LoVo (cell line): ENCODE measurements at places on chromosomes 11 and 22.

DNA sequence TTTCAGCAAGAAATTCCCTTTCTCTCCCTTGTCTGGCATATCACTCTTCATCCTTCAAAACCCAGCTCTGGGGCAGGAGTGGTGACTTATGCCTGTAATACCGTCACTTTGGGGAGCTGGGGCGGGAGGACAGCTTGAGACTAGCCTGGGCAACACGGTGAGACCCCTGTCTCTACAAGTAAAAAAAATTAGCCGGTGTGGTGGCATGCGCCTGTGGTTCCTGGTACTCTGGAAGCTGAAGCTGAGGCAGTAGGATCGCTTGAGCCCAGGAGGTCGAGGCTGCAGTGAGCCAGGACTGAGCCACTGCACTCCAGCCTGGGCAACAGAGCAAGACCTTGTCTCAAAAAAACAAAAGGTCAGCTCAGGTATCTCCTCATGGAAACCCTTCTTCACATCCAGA lies 1.4 kb upstream of the RCE1 start:
- no peak for DNase-seq

- DNase-seq: no peak
Observed at GRCh38 chr11:122123263-122123929, 7.4 kb upstream of the BLID start.

GRCh38 chr11:33185756-33186155 lies 24.5 kb upstream of the CSTF3 start:
- no peak for DNase-seq

- no peak for DNase-seq
Observed at GRCh38 chr11:15793043-15793996, 563.0 kb downstream of the SOX6 start.

- peak; percentile 56 for DNase-seq
Observed at GRCh38 chr11:125070699-125071254, 7.7 kb downstream of the SLC37A2 start.

DNA sequence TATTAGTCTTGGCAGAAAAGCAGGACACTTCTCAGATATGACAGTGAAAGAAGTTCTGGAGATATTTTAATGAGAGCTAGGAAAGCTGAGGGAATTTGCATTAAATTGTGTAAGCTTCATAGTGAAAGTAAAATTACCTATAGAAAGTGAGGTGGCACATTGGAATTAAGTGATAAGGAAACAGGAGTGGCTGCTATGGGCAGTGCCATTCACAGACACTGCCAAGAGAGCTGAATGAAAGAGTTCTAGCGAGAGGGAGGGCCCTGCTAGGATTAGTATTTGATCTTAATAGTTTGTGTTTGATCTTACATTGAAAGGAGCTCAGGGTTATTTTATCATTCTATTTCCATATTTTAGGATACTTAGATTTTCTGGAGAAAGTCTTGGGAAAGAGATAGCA lies 351.9 kb downstream of the DDX10 start:
- no peak for DNase-seq

DNA sequence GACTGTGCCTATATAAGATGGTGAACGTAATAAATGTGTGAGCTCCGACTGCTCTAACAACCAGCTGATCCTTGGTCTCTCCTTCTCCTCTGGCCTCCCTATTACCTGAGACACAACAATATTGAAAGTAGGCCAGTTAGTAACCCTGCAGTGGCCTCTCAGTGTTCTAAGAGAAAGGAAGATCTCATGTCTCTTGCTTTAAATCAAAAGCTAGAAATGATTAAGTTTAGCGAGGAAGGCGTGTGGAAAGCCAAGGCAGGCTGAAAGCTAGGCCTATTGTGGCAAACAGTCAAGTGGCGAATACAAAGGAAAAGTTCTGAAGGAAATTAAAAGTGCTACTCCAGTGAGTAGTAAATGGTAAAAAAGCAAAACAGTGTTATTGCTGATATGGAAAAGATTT lies 39.5 kb downstream of the HIPK3 start:
- DNase-seq: no peak

DNA sequence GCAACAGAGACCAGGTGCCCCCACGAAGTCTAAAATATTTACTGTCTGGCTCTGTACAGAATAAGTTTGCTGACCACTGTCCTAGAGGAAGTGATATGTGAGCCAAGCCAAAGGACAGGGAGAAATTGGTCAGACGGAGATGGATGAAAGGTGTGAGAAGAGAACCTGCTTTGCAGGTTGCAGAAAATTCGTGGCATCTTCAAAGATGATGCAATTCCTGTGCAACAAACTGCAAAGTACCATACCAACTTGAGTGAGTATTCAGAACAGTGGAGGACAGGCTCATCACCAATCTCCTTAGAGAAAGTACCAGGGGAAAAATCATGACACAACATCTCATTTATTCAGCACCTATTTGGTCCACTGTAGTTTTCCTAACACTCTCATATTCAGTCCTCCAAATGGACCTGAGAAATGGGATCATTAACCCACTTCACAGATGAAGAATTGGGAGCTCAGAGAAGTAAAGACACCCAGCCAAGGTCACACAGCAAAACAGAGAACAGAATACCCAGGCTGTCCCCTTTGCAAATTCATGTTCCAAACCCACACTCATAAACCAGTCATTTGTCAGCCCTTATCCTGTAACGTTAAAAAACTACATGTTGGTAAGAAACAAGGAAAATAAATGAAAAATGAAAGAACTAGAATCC lies 536.8 kb downstream of the MIAT start:
- DNase-seq: peak; percentile 17

DNA sequence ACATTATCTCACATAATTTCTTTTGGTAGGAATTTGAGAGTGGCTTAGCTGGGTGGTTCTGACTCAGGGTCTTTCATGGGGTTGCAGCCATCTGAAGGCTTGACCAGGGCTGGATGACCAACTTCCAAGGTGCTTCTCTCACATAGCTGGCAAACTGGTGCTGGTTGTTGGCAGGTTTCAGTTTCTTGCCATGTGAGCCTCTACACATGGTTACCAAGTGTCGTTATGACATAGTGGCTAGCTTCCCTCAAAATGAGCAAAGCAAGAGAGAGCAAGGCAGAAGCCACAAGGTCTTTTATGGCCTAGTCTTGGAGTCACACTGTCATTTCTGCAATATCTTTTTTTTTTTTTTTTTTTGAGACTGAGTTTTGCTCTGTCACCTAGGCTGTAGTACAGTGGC lies 4.2 kb upstream of the TFIP11 start:
- DNase-seq: no peak

DNA sequence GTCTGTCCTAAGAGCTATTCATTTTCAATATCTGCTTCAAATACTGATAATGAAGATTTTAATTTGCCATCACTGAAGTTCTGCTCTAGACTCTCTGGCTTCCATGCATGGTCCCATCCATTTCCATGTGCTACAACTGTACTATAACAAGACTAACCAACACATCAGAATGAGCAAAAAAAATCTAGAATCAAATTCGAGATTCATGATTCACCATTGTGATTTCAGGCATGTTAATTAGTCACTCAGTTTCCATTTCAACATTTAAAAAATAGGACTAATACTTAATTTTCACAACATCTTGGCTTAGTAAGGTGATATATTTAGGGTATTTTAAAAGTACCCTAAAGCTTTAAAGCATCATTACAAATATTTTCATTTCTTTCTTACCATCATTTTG lies 22.8 kb downstream of the PICALM start:
- DNase-seq: no peak

DNA sequence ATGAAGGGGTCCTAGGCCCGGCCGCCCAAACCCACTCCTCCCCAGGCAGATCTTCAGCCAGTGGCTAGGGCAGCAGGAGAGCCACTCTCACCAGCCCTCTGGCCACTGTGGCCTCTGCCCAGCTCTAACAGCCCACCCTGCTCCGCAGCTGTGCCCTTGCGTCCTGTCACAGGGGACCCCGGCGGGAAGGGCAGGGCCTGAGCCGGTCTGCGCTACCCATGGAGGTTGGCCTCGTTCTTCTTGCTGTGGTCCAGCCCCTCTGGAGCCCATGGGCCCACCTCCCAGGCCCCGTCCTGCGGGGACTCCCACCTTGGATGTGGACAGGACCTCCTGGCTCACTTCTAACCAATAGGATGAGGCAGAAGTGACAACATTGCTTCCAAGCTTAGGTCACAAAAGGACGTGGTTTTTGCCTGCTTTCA lies 38.3 kb upstream of the TH start:
- DNase-seq: no peak

DNA sequence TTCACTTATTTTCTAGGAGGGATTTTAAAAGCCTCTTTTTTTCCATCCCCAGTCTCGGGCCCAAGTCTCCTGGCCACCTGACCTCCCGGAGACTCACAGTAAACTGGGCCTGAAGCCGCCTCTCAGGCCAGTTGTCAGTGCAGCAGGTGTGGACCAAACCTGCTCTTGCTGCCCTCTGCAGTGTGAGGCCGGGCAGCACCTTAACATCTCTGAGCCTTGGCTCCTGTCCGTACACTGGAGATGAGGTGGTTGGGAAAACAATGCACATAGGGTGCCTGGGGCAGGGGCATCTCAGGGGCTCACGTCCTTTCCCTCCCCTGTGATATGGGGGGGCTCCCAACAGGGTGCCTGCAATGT lies 45.1 kb downstream of the PHF21B start:
- DNase-seq: no peak

- no peak for DNase-seq
Observed at GRCh38 chr22:38944653-38945052, 12.8 kb upstream of the APOBEC3A start.

GRCh38 chr11:3614742-3615171 lies 27.0 kb downstream of the ART5 start:
- no peak for DNase-seq

DNA sequence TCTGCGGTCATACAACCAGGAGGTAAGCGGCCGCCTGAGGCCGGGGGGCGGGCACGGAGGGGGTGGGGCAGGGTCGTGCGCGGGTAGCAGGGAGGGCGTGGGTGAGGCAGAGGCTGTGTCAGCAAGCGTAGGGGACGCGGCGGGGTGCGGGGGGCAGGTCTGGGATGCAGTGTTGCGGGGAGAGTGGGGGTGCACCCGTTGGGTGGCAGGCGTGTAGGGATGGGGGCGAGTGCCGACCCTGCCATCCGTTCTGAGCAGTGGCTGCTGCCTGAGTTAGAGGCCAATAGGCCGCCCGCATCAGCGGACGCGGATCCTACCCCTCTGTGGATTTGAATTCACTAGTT lies 1.4 kb downstream of the RIC8A start:
- no peak for DNase-seq

- no peak for DNase-seq
Observed at GRCh38 chr11:68164437-68164836, 43.2 kb upstream of the CHKA start.

DNA sequence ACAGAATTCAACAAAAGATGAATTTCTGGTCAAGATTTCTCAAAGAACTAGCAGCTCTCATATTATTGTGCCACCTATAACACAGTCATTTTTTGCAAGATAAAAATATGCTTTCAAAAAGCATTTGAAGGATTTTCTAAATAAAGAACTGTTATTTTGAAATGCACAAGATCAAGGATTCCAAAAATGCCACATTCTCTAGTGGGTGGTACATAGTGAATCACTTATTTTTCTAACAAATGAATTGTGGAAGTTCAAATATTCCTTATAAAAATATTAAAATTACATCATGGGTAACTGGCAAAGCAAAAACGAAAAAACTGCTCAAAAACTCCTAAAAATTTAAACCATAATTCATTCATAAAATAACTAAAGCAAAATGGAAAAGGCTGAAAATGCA lies 2.1 kb downstream of the RNF141 start:
- no peak for DNase-seq

DNA sequence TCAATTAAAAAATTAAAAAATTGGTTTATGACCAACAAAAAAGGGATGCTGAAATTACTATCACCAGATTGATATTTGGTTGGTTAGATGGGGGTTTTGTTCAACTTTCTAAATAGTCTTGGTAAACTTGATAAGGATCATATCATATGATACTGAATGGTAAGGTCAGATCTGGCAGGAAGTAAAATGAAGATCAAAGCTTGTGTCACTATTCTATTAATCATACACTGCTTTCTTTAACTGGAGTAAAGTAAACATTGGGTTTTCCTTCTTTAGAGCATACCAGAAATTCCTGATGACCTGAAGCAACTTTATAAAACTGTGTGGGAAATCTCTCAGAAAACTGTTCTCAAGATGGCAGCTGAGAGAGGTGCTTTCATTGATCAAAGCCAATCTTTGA lies 40.2 kb downstream of the RRM1 start:
- peak; percentile 14 for DNase-seq

GRCh38 chr22:49506010-49506400 lies 321.7 kb downstream of the BRD1 start:
- no peak for DNase-seq

DNA sequence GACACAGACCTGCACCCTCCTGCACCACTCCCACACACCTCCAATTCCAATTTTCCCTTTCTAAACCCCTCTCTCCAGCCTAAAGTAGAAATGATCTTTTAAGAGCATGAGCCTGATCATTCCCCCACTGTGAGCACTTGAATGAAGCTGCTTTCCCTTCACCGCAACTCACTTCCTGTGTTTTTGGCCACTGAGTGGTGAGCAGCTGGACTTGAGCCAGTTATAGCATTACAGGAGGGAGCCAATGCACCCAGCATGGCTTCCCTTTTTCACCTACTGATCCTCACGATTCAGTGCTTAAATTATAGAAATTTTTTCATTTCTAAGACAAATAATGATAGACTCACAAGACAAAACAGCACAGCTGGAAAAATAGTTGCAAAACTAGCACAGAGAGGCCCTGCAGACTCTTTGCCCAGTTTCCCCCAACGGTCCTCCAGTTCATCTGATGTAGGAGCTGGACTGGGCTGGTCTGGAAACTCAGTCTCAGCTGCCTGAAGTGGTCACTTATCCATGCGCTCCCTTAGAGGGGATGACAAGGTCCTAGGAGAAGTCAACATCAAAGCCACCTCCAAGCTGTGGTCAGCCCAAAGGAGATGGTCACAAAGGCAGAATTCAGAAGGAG lies 9.7 kb upstream of the APOL4 start:
- DNase-seq: no peak
